ENCODE measurements at places on chromosomes 7 and 10.

- no peak for DNase-seq
These were observed 60.6 kb downstream of the MAP3K8 start for GRCh38 chr10:30494558-30494957.

DNA sequence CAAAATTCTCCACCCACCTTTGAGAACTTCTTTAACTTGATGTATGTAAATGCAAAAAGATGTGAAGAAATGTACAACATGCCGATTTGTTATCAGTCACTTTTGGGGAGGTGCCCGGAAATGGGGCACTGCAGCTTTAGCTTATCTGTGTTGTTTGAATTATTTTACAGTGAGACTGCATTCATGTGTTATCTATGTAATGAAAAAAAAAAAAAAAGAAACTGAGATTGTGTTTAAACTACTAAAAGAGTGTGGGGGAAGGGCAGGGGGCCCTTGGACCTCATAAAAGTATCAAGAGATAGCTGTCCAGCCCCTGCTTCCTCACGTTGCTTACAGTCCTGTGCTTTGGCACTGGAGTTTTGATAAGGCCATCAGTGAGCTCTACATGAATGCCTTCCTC is 259.4 kb downstream of the STK31 start:
- no peak for DNase-seq

DNA sequence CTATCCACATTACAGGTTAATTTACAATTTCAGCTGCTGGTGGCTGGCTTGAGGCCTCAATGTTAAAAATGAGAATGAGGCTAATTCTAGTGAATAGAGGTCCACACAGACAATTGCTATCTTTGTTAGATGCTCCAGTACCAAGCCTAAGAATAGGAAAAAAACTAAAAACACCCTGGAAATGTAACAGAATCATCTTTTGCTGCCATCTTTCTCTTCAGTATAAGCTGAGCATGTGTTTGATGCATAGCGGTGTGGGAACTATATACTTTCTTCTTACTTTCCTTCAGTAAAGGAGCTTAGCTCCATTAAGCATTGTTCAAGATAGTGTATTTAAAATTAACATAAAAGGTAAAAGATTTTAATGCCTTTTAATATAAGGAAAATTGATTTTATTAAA is 5.6 kb downstream of the TMEM229A start:
- no peak for DNase-seq

DNA sequence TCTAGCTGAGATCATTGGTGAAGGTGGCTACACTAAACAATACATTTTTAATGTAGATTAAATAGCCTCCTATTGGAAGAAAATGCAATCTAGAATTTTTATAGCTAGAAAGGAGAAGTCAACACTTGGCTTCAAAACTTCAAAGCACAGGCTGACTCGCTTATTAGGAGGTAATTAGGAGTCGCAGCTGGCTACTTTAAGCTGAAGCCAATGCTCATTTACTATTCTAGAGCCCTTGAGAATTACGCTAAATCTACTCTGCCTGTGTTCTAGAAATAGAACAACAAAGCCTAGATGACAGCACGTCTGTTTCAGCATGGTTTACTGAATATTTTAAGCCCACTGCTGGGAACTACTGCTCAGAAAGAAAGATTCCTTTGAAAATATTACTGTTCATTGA is 101.6 kb upstream of the EEPD1 start:
- DNase-seq = no peak

- DNase-seq = no peak
These were observed 451.1 kb upstream of the ZMIZ1 start for GRCh38 chr10:78617631-78618030.

DNA sequence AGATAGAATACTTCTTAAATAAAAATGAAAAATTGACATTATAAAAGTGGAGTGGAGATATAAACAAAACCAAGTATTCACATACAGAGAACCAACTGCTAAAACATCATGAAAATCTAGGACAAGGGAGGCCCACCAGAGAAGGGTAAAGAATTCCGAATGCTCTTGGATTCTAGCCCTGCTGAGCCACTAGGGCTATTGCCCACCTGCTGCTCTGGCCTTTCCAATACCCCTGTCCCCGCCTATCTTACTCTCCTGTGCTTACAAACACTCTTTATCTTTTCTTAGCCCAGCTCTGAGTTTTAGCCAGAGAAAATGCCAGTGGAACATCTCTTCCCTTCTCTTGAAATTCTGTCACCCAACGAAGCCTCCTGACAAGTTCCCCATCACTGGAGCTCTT is 100.3 kb downstream of the MACC1 start:
- no peak for DNase-seq

GRCh38 chr10:76282061-76283025 is 850.9 kb downstream of the LRMDA start:
- no peak for DNase-seq

DNA sequence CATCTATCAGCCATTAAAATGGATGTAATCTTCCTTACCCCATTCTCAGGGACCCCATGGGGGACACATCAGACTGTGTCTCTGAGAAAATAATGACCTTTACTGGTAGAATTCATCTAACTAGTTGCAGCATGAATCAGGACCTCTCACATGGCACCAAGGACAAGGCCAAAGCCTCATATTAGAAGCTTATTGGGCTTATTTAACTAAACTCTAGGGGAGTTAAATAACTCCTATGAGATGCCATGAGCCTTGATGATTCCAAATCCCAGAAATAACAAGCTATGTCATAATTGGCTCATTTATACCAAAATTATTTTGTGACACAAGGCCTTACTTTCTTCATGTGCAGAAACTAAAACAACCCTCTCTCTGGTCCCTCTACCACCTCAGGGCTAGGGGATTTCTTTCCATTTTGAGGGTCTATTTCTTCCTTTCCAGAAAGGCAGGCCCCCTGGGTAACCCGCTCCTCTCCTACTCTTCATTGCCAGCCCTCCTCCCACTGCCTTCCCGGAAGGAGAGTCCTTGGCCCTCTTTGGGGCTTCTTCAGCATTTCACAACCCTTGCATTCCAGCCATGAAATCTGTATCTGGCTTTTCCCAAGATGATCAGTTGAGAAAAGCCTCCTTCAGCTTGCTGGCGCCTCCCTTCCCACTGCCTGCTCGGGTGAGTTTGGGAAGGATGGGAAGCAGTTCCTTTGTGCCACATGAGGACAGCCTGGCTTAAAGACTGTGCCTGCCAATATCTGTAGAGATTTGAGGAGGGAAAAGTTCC is 41.8 kb upstream of the TRIM8 start:
- no peak for DNase-seq

DNA sequence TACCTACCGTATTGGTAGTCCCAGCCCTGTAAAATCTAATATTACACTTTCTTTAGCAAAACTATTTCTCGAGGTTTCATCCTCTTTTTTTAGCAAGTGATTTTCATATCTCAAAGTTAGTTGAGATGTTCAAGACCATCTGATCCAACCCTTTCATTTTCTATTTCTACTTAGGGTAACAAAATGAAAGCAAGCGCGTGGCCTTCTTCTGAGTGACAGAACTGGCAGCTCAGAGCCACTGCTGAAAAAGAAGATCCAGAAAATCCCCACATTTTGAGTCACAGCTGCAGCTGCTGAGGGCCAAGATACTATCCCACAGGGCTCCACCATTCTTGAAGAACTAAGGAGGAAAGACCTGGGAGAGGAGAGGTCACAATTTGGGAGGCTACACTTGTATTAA is 24.8 kb upstream of the ZNF800 start:
- DNase-seq = no peak

DNA sequence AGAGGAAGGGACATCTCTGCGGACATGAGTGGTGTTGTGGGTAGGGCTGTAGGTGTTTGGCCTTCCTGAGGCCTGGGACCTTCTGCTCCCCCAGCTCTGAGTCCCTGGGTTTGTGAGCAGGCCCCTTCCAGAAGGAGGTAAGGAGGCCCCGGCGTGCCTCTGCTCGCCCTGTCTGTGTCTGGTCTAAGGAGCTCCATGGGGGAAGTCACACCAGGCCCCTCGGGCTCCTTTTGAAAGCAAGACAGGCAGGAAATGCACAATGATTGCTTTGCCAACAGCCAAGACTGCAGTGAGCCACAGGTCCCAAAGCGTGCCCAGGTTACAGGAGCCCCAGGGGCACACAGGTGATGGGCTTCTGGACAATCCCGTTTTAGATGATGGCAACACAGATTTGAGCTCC is 89.5 kb downstream of the FAM53B start:
- DNase-seq = no peak

DNA sequence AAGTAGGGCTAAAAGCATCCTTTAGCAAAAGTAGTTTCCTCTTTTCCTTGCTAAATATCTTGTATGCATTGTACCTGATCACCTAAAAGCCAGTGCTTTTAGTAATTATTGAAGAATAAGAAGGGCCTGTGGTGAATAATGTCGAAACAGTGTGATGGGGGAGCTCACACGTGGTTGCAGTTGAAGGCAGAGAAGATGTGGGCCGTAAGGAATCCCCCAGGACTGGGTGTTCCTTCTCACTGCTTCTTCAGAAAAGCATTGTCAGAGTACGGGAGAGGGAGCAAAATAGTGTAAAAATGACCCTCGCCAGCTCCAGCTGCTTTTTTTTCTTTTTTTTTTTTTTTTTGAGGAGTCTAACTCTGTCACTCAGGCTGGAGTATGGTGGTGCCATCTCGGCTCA is 201.1 kb downstream of the NSUN6 start:
- DNase-seq = no peak

DNA sequence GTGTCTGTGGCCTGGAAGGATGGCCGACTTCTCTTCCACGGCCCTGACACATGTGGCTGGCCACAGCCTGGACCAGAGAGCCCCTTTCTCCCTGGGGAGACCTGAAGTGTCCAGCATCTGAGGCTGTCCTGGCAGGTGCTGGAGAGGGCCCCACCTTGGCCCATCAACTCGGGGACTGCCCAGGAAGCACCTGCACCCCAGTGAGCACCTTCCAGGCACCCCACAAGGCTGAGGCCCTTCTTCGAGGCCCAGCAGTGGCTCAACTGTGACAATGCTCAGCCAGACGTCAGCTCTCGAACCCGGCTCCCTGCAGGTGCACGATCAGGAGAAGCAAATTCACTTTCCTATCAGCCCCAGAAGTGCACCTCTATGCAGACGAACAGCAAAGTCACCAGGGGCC is 24.3 kb downstream of the RGS10 start:
- no peak for DNase-seq

GRCh38 chr10:17147884-17148489 is 18.4 kb upstream of the CUBN start:
- no peak for DNase-seq

- no peak for DNase-seq
These were observed 18.6 kb downstream of the FOXK1 start for GRCh38 chr7:4700577-4701235.

DNA sequence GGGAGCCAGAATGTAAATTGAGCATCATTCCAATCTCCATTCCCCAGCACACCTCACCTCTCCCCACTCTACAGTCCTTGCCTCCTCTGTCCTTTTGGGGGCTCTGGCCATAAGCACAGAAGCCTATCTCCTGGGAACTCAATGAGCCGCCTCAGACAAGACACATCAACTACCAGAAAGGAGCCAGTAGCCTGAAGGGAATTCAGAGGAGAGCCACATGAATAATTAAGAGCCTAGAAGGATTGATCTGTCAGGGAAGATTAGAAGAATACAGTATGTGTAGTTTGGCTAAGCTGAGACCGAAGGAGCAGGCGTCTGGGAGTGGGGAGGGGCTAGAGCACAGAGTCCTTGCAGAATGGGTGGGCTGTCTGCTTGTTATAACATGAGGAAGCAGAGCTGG is 31.2 kb downstream of the FRMD4A start:
- DNase-seq = no peak

- no peak for DNase-seq
These were observed 3.0 kb upstream of the PLAU start for GRCh38 chr10:73907841-73908517.

DNA sequence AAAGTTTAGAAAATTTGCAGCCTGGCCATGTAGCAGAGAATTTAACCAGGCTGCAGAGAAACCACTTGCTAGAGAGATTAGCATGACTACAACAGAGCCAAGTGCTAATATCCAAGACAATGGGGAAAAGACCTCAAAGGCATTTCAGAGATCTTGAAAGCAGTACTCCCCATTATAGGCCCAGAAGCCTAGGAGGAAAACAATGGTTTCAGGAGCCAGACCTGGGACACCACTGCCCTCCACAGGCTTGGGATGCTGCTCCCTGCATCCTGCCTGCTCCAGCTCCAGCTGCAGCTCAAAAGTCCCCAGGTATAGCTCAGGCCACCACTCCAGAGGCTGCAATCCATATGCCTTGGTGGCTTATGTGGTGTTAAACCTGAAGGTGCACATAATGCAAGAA is 101.5 kb upstream of the TMEM72 start:
- DNase-seq = no peak
